ENCODE measurements at places on chromosomes 4 and X. TPM values are rescaled to one million over a fixed set of nuclear protein-coding genes. Genes with fewer than 3 reads are reported as not detected.

GRCh38 chrX:6983207-6983955, 164.1 kb upstream of the STS start:
- no peak for DNase-seq

DNA sequence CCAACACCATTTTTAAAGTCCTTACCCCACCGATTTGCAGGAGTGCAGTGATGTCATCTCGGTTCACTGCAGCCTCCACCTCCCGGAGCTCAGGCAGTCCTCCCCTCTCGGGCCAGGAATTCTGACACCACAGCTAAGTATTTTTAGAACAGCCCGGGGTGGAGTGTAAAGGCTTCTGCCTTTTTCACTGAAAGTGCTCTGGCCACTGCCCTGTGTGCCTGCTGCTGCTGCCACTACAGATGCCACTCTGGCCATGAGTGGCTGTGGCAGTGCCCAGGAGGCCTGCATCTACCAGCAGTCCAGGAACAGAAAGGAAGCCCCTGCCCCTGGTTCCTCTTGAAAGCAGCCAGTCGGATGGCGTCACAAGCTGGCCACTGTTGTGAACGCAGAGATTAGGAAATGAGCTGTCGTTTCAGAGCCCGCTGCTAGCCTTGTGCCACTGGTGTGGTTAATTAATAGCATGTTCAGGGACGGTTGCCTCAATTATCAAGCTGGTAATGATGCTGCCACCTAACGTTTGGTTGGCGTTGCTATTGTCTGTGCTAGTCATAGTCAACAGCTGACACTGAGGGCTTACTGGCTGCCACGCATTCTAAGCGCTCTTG, 23.6 kb upstream of the TBC1D14 start:
- DNase-seq, result no peak

DNA sequence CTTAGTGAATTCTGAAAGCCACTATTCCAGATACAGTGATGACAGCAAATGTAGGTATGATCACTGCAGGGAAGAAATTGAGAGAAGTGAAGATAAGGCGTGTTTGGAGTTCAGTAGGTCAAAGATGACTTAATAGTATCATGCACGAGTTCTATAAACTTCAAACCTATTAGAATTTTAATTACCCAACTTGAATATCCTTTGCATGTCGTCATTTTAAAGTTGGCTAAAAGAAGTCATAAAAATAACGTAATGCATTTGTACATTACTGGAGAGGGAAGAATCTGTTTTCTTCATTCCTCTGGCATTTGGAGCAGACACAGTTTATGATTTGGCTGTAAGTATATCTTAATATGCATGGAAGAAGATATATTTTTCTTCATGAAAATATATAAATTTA, 68.6 kb upstream of the MXRA5 start:
- DNase-seq, result no peak

DNA sequence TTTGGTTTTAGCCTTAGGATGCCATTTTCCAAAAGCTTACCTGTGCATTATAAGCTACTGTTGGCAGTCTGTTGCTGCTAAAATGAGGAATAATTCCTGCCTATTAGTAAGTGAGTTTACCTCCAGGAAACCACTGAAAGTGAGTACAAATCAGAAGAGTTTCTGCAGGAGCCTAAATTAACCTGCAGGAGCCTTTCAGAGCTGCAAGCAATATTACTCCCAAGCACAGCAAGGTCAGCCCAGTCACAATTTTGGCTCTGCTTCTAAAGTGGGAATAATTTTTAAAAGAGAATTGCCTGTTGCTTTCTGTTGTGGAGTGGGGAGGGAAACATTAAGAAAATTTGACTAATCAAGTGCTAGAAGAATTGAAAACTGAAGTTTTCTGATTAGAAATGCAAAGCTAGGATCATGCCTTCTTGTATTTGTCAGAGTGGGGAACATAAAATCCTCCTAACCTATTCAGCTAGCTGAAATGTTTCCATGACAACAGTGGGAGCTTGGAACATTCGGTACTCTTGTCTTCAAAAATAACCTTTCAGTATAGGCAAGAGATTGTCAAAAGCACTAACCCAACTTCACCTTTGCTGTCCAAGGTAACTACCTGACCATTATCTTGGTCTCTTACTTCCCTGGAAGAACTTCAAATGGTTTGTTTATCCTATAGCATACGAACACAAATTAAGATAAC, 193.2 kb downstream of the COMMD8 start:
- no peak for DNase-seq

- DNase-seq, result peak; percentile 85
Observed at GRCh38 chr4:76147454-76148141, 599 bp downstream of the NUP54 start.

OTC gene
- not detected for total RNA-seq

SYTL5 gene
- total RNA-seq, result 0.38 TPM

CD38 gene
- 0.11 TPM for total RNA-seq
